Right kidney (tissue), 9 donors: ENCODE measurements at places on chromosomes 12 and 14.
A peak's percentile ranks its signal among the peaks of the same experiment; 100 is the strongest.

DNA sequence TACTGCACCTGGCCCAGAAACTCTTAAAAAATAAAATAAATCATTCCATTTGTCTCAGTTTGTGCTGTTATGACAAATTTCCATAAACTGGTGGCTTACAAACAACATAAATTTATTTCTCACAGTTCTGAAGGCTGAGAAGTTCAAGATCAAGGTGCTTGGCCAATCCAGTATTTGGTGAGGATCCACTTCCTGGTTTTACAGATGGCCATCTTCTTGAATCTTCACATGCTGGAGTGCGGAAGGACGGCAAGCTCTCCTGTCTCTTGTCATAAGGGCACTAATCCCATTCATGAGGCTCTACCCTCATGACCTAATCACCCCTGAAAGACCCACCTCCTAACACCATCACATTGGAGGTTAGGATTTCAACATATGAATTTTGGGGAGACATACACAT, 29.9 kb upstream of the MYBPC1 start:
- no peak for DNase-seq

DNA sequence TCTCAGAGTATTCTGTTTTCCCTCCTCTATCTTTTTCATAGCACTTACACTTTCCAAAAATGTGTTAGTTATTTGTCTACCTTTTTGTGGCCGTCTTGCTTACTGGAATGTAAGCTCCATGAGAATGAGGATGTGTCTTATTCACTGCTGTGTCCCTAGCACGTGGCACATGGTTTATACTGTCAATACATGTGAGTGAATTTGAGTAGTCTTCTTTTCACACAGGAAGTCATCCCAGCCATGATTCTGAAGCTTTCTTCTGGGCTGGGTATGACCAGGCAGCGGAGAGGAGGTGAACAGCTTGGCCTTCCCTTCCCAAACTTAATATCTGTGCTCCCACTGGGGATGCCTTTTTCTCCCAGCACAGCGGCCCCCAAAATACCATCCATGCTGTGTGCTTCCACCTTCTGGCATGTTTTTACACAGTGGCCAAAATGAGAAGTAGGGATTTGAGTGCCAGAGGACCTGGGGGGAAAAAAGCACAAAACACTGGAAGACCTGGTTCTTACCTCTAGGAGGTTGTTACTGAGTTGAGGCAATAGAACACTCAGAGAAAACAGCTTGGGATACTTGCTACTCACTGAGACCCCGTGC, 10.3 kb downstream of the PLEKHG3 start:
- no peak for DNase-seq

- DNase-seq: no peak
These were observed 33.1 kb downstream of the FGD6 start for GRCh38 chr12:95184121-95184520.

GRCh38 chr14:82710267-82710841, 1176.7 kb upstream of the SEL1L start:
- peak; percentile 34 for DNase-seq

DNA sequence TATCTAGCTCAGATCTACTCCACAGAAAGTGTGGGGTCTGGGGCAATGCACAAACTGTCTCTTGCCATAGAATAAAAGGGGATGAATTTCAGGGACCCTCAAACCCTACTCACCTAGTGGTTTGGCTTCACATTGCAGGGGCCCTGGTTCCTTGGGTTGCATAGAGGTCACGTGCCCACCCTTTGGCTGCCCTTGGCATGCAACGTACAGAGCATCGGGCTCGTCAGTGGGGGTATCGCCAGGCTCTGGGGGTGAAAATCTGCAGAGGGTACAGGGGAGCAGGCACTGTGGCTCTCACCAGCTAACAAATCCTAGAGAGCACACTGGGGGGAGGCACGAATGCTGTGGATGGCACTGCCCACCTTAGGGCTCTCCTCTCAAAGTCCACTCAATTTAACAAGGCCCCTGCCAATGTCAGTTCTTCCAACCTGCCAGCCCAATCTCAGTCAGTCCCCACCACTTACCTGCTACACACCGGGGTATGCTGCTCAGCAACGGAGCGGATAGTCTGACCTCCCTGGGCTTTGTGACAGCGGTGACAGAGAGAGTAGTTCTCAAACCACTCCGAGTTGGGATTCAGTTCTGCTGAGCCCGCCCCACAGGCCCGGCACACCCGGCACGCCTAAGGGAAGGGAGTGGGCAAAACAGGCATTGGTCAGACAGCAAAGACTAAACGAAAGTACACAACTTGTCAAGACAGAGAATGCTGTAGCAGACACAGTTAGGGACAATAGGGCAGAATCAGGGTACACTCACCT, 8.0 kb downstream of the KMT2D start:
- DNase-seq: no peak

DNA sequence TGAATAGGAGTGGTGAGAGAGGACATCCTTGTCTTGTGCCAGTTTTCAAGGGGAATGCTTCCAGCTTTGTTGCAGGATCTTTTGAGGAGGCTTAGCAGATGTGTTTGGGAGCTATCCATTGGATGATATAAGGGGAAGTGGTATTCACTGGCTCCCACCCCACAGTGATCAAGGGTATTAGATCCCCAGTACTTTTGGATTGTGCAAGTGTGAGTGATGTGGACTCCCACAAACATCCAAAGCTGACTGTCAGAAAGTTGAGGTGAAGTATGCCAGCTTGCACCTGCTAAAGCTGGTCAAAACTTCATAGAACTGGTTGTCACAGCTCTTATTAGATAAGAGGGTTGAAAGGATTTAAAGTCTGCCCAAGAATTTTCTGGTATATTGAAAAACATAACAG, 110.1 kb upstream of the BTG1 start:
- no peak for DNase-seq

DNA sequence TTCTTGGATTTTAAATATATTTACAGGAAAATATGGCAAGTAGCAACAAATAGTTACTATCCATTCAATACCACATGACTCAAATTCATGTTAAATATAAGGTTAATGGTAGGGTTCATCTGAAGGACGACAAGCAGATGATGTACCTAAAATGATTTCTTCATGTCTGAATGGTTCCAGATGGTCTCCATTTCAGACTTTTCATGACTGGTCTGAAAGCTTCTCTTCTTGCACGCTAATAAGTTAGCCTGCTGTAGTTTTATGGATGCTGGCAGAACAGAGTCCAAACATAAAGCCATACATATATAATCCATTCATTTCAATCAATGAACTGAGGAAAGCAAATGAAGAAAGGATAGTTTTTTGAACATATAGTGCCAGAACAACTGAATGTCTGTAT, 257.0 kb upstream of the MGAT4C start:
- no peak for DNase-seq

DNA sequence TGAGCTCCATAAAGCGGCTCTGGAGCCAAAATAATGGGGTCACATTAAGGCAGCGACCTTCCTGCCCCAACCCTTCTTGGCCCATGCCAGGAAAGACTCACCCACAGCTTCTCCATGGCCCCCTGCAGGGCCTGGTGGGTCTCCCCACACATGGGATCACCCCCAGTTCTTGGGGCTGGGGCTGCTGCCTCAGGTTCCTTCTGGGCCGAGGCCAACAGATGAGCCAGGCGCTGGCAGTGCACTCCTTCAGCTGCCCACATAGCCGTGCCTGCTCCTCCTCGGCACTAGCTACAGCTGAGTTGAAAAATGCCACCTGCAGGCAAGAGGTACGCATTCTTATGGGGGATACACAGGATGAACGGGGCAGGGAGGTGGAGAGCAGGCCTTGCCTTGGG, 14.8 kb upstream of the BLTP3B start:
- DNase-seq: no peak

- no peak for DNase-seq
These were observed 1044.3 kb downstream of the FLRT2 start for GRCh38 chr14:86574051-86574777.

DNA sequence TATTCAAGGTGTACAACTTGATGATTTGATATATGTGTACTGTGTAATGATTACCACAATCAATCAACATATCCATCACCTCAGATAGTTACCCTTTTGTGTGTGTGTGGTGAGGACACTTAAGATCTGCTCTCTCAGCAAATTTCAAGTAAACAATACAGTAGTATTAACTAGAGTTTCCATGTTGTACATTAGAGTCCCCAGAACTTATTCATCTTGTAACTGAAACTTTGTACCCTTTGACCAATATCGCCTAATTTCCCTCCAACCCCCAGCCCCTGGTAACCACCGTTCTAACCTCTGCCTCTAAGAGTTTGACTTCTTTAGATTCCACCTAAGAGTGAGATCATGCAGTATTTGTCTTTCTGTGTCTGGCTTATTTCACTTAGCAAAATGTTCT, 12.1 kb downstream of the ADCK1 start:
- DNase-seq: no peak

GRCh38 chr12:62372134-62372533, 94.5 kb upstream of the MON2 start:
- no peak for DNase-seq

DNA sequence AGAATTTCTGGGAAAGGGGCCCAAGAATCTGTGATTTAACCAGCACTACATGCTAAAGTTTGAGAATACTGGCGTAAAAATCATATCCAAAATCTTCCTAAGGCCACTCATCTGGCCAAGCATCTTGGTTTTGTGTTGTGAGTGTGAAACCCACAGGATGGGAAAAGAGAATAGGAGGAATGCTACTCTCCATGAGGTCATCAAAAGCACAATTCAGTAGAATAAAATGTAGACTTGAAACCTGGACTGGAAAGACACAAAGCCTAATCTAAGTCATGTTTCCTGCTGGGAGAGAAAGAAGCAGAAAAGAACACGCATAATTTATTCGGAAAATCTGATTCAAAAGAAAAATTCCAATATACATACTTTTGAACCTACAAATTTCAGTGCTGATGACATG, 42.3 kb downstream of the NR1H4 start:
- DNase-seq: no peak

DNA sequence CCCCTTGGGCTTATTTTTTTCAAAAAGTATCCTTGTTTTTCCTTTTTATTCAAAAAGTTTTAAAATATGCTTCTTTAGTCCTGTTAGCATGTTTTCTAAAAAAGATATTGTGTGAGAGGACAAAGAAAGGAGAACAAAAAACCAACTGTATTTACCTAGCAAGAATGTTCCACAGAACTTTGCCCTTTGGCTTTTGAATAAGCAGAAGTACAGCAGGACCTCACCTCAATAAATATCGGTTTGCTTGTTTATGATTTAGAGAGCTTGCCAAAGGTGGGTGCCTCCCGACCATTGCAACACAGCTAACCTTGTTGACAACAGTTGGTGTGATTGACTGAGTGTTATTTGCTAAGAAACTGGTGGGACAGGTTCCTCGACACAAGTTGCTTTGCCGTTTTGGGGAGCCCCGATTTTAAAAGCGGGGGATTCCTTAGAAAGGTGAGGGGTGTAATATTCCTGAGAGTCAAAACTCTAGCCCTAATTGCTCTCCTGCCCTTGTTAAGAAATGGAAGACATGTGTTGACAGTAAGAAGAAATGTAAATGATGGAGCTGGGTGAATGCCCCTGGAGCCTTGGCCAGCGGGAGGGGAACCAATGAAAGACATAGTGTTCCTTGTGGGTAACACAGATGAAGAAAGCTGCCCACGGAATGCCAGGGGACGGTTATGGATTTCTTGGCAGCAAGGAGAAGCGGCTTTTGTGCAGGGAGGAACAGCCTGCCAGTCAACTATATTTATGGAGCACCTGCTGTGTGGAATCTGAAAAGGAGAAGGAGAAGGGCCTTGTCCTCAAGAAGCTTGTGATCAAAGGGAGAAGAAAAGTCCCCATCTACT, 13.7 kb downstream of the MYBPC1 start:
- no peak for DNase-seq

- no peak for DNase-seq
These were observed 99.8 kb downstream of the BORCS5 start for GRCh38 chr12:12456637-12457036.

GRCh38 chr12:3421191-3421978, 69.6 kb upstream of the PRMT8 start:
- no peak for DNase-seq

- DNase-seq: no peak
These were observed 313.4 kb downstream of the AEBP2 start for GRCh38 chr12:19752712-19753111.

- no peak for DNase-seq
These were observed 256.0 kb downstream of the RPAP3 start for GRCh38 chr12:47449797-47450196.

DNA sequence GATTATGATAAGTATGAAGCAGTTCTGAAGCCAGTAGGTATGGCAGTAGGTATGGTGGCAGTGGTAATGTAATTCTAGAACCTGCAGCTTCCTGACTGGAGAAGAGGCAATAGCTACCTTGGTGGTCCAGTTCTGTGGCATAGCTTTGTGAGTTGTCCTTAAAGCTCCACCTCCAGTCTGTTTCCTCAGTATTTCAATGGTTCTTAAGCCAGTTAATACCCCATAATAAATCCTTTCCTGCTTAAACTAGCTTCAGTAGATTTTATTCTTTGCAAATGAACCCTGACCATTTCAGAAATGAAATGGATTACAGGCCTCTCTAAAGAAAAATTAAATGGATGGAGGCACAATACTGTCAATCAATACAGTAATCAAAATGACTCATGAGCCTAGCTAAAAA, 117.8 kb upstream of the KRAS start:
- DNase-seq: no peak

GRCh38 chr12:47214771-47215170, 135.0 kb upstream of the AMIGO2 start:
- no peak for DNase-seq

DNA sequence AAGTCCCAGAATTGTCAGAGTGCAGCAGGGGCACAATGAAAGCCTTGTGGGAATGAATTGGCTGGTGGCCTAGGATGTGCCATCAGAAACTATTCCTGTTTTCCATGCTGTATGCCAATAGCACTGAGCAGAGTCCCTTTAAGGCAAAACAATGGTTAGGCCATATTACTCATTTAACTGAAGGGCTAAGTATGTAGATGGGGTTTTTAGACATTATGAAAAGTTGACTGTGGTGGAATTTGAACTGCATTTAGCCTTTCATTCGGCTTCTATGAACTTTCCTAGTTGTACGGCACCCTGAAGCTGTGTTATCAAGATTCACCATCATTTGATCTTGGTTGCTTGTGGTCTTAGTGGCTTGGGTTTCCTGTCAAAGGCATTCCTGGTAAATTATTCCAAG, 24.8 kb downstream of the IL26 start:
- no peak for DNase-seq

DNA sequence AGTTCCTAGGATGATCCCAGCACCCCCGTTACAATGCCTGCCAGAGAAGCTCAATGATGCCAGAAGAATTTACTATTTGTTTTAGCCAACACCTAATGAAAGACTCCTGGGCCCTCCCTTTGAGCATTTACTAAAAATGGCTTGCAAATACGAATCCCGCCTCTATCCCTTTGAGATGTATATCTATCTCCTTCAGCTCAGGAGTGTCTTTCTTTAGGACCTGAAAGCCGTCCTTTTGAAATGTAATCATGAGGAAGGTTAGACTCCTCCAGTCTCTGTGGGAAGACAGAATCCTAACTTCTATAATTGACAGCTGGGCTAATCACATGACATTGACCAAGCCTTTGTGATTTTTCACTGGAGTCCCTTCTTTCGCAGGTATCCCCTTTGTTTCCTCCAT, 19.2 kb upstream of the DYNC1H1 start:
- DNase-seq: no peak
